ENCODE measurements at places on chromosomes 6 and 20. TPM values are rescaled to one million over a fixed set of nuclear protein-coding genes. Genes with fewer than 3 reads are reported as not detected.

The KIF25 gene
- not detected for total RNA-seq

The CNR1 gene
- total RNA-seq: 0.27 TPM

GRCh38 chr20:15739035-15739434 is 834.2 kb downstream of the KIF16B start:
- H3K27me3 ChIP-seq: peaks cover 3% of the 10 kb centered on the region
- no peak for DNase-seq
- no peaks in the 10 kb centered on the region for H3K4me1 ChIP-seq
- H3K27ac ChIP-seq: no peak overlapping the region

GRCh38 chr6:126955621-126956020 is 162.8 kb upstream of the RSPO3 start:
- H3K27me3 ChIP-seq: no peaks in the 10 kb centered on the region
- no peak overlapping the region for H3K27ac ChIP-seq
- no peaks in the 10 kb centered on the region for H3K4me1 ChIP-seq
- DNase-seq: no peak
- no peaks in the 10 kb centered on the region for H3K36me3 ChIP-seq
- no peak overlapping the region for H3K4me3 ChIP-seq

- H3K4me3 ChIP-seq: peak overlapping the region; percentile 81
- no peak for DNase-seq
- no peaks in the 10 kb centered on the region for H3K36me3 ChIP-seq
- peaks cover 29% of the 10 kb centered on the region for H3K4me1 ChIP-seq
- H3K27ac ChIP-seq: no peak overlapping the region
Measured at GRCh38 chr6:93420163-93420795, 920 bp upstream of the EPHA7 start.
